ENCODE measurements at places on chromosomes 11 and 22.

DNA sequence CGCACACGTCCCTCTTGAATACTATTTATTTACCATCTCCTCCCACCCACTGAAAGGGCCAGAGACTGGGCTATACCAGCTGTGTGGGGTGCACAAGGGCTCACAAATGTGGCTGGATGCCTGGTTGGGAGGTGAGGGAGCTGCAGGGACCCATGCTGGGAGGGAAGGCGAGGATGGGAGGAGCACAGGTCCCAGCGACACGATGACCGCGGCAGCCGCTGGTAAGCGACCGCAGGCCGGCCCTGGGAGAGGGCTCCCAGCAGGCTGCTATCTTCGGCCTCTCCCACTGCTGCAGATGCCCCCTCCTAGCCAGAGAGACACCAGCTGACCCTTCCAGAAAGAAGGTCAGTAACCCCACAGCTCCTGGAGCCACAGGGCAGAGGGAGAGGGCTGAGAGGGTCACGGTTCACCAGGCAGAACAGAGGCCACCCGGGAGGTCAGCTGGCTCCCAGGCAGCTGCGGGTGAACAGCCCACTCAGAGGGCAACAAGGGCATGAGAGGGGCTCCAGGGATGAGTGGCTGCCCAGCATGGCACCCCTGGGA lies 163.9 kb downstream of the CRYBB2 start:
- no peak for DNase-seq

DNA sequence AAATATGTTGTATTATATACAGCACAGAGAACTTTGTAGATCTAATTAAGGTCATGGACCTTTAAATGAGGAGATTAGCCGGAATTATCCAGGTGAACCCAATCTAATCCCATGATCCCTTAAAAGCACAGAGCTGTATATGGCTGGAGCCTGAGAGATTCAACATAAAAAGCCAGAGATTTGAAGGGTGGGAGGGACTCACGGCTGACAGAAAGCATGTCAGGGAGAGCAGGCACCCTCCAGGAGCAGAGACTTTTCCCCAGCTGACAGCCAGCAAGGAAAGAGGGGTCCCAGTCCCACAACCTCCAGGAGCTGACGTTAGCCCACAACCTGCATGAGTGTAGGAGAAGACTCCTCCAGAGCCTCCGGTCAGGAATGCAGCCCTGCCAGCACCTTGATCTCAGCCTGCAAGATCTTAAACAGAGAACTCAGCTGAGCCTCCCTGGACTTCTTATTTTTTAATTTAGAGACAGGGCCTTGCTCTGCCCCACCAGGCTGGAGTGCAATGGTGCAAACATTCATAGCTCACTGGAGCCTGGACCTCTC lies 20.0 kb upstream of the ADA2 start:
- DNase-seq: no peak

DNA sequence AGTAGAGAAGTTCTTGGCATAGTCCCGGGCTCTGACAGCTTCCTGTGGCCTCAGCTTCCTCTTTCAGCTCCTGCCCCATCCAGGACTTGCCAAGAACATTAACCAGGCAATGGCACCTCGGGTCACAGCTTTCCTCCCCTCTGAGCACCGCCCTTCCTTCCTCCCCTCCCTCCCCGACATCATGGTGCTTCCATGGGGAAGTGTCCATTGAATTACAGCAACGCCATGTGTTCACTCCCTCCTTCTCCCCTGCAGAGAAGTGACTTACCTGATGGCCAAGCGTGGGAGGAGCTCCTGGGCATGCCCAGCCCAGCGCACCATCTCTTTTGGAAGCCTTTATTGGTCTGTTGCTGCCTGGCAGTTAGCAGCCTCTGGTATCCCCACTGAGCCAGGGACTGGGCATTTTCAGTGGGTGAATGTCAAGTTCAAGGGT lies 25.8 kb upstream of the DAGLA start:
- DNase-seq: no peak

DNA sequence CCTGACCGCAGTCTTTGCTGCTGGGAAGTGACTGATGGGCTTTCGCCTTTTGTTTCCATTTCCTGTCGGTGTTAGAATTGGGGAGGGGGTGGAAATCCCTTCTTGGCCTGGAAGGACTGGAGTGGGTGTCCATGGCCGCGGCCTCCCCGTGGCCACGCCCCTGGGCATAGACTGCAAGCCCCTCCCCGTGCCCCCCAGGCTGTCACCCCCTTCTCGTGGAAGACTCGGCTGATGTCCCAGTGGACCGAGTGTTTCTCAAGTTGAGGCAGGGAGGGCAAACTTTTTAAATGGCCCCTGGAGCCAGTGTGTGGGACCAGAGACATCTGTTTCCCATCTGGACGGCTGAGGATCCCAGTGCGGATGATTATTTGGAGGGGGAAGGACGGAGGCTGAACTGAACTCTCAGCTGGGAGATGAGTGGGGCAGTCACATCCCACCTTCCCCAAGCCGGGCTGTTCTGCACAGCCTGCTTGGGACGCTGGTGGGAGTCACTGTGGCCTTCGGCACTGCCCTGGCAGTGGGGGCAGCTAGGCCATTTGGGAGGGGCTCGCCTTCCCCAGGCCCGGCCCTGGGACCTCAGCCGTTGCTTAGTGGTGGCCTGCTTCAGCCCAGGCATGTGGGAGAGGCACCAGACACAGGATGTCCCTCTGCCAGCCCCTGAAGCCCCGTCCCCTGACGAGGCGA lies 1.6 kb downstream of the CD81 start:
- no peak for DNase-seq
